GM12878 (cell line): ENCODE measurements at places on chromosomes 6 and 20. TPM values are rescaled to one million over a fixed set of nuclear protein-coding genes. Genes with fewer than 3 reads are reported as not detected.
A peak's percentile ranks its signal among the peaks of the same experiment; 100 is the strongest.

- DNase-seq, result no peak
These were observed 169.5 kb downstream of the SLC24A3 start for GRCh38 chr20:19381947-19382346.

NRSN1 gene
- total RNA-seq, result not detected in 2 replicates

- no peak for DNase-seq
These were observed 123.5 kb downstream of the SASH1 start for GRCh38 chr6:148466158-148466557.

TCFL5 gene
- total RNA-seq, result 7.3 and 8.1 TPM in 2 replicates

GRCh38 chr6:53796791-53797190 lies 2.0 kb downstream of the LRRC1 start:
- DNase-seq, result no peak

HINT3 gene
- total RNA-seq, result 6.6 and 7.0 TPM in 2 replicates

DNA sequence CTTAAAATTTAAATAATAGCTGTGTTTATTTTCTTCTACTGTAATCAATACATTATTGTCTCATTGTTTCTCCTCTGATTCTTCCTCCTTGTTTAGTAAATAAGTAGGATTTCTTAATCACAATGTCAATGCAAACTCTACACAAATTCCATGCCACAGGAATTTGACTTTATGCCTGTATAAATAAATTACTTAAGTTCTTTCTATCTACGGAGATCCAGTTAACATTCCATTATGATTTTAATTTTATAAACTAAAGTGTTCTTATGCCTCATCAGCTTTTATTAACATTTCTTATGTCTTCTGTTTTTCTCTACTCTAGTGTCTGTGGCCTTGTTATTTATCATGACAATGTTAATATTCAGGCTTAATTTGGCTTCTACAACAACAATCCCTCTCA lies 1169.2 kb downstream of the GRIK2 start:
- DNase-seq, result no peak

DNA sequence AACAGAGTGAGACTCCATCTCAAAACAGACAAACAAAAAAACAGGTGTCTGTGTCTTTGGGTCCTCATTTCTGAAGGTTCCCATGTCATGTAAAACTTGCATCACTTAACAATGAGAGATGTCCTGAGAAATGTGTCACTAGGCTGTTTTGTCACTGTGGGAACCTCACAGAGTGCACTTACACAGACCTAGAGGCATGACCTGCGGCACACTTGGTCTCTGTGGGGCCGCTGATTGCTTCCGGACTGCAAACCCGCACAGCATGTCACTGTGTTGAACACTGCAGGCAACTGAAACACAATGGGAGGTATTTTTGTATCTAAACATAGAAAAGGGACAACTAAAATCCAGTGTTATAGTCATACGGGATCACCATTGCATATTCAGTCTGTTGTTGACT lies 42.3 kb upstream of the TMEM181 start:
- DNase-seq, result peak; percentile 77

DNA sequence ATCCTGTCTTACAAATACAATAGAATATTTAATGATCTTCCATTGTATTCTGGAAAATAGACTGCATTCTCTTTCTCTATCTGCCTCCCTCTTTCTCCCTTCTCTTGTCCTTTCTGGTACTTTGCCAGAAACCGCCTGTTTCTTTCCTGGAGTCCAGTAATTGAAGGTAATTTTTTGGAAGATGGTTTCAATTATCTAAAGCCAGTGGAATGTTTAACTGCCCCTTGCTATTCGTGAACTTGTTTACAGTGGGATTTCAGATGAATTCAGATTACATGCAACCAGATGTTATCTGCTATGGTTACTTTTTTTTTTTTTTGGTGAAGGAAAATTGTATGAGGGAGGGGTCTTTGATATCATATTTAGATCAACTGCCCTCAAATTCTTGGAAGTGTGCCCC lies 655.5 kb upstream of the FLRT3 start:
- no peak for DNase-seq

PPP1R18 gene
- total RNA-seq, result 99.2 and 100 TPM in 2 replicates

DNA sequence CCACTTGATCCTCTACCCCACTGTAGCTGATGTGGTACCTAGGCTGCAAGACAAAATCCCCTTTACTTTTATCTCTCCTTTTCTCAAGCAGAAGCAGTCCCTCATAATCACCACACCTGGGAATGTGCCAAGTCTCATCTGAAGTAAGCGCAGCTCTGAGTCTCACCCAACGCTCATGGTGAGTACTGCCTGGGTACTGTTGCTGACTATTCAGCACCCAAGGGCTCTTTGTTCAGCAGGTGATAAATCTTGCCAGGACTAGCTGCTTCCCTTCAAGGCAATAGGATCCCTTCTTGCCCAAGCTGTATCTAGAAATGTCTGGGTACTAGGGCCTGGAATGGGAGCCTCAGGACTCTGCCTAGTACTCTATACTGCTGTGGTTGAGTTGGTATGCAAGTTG lies 70.9 kb downstream of the GCLC start:
- DNase-seq, result no peak

- no peak for DNase-seq
These were observed 1.7 kb downstream of the NUDT3 start for GRCh38 chr6:34390531-34391472.

DNA sequence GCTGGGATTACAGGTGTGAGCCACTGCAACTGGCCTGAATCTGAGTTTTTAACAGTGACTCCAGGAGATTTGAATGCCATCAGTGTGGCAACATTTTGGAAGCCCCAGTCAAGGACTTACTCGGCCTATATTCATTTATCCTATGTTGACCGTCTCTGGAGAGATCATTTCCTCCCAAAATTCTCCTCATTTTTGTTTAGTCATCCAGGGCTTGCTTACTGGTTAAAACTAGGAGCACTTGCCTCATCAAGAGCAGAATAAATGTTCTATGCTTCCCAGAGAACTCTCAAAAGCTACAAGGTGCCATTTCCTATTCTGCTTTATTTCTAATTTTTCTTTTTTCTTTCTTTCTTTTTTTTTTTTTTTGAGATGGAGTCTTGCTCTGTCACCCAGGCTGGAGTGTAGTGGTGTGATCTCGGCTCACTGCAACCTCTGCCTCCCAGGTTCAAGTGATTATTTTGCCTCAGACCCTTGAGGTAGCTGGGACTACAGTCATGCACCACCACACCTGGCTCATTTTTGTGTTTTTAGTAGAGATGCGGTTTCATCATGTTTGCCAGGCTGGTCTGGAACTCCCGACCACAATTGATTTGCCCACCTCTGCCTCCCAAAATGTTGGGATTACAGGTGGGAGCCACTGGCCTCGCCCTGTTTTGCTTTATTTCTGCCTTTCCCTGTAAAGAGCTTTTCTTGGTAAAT lies 23.4 kb upstream of the TRIM27 start:
- no peak for DNase-seq

GRCh38 chr20:34703424-34704176 lies 544 bp upstream of the TP53INP2 start:
- DNase-seq, result no peak

GRCh38 chr20:46122516-46123481 lies 4.7 kb downstream of the CD40 start:
- DNase-seq, result no peak

- no peak for DNase-seq
These were observed 340 bp upstream of the VARS2 start for GRCh38 chr6:30913721-30914075.

DNA sequence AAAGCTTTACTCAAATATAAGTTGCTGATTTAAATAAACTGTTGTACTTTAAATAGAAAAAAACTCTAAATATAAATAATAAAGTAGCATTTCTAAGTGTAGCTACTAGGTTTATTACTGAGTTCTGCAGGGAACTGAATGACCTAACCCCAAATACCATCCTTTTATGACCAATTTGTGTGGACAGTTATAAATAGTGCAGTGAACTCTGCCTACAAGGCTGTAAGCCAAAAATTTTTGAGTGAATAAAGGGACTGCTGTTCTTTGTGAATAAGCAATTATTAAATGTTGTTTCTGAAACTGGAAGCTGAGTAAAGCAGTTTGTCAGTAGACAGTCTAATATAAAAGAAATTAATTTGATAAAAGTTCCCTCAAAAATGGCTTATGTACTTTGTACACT lies 90.8 kb upstream of the ELOVL5 start:
- no peak for DNase-seq

DNA sequence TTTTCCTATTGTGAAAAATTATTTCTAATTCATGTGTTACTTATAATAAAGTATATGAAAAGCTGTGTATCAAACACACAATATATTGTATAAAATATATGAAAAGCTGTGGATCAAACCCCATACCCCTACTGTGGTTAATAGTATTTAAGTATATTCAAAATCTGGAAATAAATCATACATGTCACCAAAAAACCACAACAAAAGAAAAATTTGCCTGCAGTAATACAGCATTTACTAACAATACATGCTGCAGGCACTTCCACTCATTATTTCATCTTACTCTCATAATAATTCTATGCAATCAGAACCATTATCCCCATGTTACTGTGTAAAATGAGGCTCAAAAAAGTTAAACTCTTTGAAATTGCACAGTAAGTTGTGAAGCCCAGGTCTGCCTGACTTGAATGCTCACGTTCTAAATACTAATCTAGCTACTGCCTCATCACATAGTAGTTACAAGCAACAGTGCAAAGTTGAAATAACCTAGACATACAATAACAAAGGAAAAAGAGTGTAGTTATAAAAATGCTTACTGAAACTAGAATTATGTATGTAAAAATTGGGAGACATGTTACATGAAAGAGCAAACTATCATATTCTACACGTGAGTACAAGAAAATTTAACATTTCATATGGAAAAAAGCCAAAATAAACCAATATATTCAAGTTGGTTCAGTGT lies 61.7 kb downstream of the FAM217A start:
- DNase-seq, result no peak

DNA sequence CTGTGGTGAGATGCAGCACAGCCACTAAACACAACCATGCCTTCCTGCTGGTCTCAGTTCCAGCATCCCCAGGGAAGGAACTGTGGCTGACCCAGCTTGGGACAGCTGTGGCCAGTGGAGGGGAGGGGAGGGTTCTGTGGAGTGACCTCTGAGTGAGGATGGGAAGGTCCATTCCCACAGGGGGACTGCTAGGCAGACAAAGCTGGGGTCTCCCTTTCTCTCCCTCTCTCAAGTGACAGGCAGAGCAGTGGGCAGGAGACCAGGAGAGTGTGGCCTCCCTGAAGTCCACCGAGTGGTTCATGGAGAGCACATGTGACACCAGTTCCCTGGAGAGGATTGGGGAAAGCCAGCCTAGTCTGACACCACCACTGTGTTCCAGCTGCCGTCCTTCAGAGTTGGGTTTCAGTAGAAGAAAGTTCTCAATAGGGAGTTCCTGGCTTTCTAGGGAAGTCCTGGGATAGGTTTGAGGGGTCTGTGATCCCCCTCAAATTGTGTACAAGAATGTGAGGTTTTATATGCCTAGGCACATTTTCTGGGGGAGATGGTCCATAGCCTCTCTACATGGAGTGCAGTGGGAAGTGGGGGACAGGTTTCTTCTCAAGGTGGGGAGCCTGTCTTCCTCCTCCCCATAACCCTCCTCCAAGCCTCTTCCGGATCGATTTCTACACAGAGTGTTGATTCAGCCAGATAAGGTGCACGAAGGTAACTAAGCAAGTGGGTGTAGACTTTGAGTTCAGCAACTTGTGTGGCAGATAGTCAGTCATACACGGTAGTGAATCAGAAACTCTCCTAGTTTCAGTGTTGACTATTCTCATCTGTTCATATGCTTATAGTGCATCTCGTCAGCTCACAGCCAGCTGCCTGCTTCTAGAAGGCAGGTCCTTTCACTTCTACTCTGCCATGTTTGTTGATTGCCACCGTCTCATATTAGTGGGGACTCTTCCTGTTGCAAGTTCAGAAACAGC lies 18.9 kb downstream of the MANBAL start:
- DNase-seq, result peak; percentile 84

SPINT4 gene
- total RNA-seq, result not detected in 2 replicates

TINAG gene
- 0.51 and 0.64 TPM in 2 replicates for total RNA-seq

GRCh38 chr6:169810066-169810989 lies 58.9 kb downstream of the ERMARD start:
- DNase-seq, result no peak

DNA sequence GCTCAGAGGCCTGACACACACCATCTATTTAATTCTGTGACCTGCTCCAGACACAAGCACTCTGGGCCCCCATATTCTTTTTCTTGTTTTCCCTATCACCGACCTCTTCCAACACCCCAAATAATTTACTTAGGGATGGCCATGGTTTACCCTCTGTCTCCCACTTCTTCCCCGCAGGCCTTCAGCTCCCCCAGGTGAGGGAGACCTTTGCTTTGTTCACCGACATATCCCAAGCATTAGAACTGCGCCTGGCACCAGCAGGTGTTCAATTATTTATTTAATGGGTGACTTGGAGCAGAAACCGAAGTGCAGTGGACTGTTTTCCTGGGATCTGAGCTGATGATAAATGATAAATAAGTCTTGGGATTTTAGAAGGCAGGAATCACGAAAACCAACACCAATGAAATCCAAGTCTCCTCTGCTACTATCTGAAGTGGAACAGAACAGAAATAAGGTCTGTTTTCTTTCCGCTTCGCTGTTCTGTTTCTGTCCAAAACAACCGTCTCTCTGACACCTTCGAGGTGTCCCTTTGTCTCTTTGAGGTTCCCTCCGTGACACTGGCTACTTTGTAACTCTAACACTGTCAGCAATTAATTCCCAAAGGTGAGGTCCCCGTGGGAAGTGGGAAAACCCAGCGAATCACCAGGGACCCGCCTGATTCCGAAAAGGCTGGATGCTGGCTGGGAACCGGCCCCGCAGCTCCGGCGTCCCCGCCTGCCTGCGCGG lies 1.1 kb upstream of the RIN2 start:
- DNase-seq, result no peak
